ENCODE measurements at places on chromosomes 16 and 17. TPM values are rescaled to one million over a fixed set of nuclear protein-coding genes. Genes with fewer than 3 reads are reported as not detected.

Gene SPNS3
- total RNA-seq = not detected

Gene KRTAP9-8
- total RNA-seq = not detected

- DNase-seq = no peak
These were observed 15.6 kb downstream of the TMEM100 start for GRCh38 chr17:55706808-55707773.

Gene OTOP2
- total RNA-seq = not detected

Gene PRSS27
- total RNA-seq = 2.5 TPM

DNA sequence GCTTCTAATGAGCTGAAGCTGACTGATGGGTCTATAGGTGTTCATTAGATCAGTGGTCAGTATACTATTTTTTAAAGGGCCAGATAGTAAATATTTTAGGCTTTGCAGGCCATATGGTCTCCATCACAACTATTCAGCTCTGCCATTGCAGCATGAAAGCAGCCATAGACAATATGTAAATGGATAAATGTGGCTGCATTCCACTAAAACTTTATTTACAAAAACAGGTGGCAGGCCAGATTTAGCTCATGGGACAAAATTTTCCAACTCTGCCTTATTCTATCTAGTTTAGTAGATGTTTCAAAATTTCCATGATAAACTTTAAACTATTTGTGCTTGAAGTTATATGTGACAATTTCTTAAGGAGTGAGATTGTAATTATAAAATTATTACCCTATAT, 339.3 kb downstream of the ABCC12 start:
- no peak for DNase-seq

DNA sequence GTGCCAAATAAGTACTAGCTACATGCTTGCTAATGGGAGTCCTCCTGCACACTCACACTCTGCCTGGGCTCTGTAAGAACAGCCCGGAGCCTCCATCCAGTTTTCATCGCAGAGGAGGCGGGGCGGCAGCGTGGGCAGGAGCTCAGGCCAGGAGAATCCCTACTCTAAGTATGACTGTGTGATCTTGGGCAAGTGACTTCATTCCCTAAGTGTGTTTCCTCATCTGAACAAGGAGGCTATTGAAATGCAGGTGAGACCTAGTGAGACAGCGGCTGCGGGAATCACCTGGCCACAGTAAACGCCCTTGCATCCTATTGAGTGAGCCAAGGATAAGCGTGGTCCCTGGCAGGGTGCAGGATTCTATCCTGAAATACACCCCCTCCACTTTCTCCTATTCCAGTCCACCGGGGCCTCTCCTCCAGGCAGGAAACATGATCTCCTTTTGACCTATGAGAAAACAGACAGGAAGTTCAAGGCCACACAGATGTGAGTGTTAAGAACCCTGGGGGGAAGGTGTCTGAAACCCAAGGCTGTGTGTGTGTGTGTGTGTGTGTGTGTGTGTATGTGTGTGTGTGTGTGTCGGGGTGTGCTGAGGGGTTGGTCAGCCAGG, 5.2 kb upstream of the RAI1 start:
- no peak for DNase-seq

- no peak for DNase-seq
These were observed 10.0 kb downstream of the SNN start for GRCh38 chr16:11677959-11678881.

Gene ITGB3
- 39.8 TPM for total RNA-seq

Gene AGRP
- total RNA-seq = not detected

DNA sequence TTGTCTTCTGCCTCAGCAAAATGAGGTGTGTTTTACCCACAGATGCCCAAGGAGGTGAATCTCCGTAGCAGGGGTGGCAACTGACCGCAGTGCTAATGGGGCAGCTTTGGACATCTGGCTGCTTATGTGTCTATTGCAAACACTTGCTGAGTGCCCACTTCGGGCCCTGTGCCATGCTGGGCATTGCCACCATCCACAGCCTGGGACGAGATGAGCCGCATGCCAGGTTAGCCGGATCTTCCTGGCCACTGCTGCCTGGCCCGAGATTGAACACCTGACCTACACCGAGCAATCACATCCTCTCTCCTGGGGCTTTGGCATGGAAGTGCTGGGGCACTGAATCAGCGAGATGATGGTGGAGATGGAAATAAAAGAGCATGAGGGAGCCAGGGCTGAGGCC, 238.7 kb downstream of the GSG1L start:
- no peak for DNase-seq

GRCh38 chr16:62029947-62030346, 6.3 kb downstream of the CDH8 start:
- no peak for DNase-seq

DNA sequence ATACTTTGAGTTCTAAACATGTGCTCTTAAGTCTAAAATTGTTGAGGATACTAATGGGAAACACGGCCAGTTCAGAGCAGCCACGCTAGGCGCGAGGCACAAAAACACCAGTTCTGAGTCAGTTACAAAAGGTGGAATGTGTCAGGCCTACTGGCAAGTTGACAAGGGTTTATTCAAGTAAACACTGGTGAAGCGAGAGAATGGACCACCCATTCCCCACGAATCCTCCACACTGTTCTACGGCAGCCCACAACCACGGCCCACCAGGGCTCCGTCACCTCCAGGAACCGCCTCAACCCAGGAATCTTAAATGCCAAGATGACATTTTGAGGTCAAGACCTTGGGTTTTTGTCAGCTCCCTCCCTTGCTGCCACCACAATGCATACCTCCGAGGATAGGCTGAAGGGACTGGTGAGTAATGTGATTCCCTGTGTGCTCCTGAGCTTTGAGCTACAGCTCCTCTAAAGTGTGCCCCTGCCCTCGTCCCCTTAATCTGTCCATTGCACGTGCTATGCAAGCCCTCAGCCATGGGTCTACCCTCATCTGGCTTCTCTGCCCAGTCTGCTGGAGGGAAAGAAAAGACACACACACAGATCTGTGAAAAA, 28.5 kb upstream of the TRAP1 start:
- DNase-seq = peak; percentile 35

Gene NPIPA3
- 0.88 TPM for total RNA-seq

GRCh38 chr16:4505356-4506147, 29.4 kb downstream of the HMOX2 start:
- no peak for DNase-seq

Measured in osteoblast (primary cell).